ENCODE measurements at places on chromosomes 16 and 17.
A peak's percentile ranks its signal among the peaks of the same experiment; 100 is the strongest.

GRCh38 chr16:66580605-66581209 is 1.4 kb downstream of the CMTM2 start:
- no peak for DNase-seq

DNA sequence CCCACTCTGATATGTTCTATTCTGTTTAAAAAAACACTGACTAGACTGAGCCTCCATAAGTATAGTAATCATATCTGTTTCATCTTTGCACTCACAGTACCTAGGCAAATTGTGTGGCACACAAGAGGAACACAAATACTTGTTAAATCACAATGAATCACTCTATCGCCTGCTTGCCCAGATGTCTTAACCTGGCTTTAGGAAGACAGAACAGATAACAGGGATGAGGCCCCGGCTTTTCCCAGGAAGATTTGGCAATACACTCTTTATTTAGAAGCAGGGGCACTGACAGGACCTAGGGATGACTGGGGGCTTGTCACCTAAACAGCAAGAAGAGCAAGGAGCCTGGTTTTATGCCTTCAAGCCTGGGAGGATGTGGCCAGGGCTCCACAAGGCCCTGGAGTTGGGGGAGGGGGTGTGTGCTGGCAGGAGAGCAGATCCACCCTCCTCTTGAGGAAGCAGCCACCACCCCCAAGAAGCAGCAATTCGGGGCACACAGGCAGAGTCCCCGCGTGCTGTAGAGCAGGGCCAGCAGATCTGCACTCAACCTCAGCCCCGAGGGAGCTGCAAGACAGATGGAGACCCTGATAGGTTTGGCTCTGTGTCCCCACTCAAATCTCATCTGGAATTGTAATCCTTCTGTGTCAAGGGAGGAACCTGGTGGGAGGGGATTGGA is 41.0 kb upstream of the KSR1 start:
- DNase-seq, result no peak

GRCh38 chr17:22510504-22510903 is 818.2 kb downstream of the KCNJ18 start:
- DNase-seq, result no peak

GRCh38 chr17:48671697-48672171 is 45.6 kb upstream of the HOXB9 start:
- peak; percentile 66 for DNase-seq

DNA sequence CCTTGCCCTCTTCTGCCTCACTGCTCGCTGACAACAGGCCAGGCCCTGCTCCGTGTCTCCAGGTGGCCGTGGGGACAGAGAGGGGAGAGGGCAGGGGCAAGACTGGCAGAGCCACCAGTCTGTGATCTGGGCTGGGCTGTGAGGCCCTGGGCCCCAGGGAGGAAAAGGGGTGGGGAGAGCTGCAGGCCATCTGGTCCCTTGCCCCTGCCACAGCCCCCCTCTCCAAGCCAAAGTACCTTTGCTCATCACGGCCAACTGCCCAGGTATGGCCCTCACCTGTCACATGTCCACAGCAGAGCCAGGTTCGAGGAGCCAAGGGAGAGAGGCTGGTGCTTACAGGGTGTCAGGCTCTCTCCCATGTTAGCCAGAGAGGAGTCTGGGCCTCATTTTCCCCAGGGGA is 91.4 kb upstream of the LHX1 start:
- DNase-seq, result no peak

- DNase-seq, result no peak
Measured at GRCh38 chr16:58306327-58306726, 11.5 kb upstream of the PRSS54 start.

DNA sequence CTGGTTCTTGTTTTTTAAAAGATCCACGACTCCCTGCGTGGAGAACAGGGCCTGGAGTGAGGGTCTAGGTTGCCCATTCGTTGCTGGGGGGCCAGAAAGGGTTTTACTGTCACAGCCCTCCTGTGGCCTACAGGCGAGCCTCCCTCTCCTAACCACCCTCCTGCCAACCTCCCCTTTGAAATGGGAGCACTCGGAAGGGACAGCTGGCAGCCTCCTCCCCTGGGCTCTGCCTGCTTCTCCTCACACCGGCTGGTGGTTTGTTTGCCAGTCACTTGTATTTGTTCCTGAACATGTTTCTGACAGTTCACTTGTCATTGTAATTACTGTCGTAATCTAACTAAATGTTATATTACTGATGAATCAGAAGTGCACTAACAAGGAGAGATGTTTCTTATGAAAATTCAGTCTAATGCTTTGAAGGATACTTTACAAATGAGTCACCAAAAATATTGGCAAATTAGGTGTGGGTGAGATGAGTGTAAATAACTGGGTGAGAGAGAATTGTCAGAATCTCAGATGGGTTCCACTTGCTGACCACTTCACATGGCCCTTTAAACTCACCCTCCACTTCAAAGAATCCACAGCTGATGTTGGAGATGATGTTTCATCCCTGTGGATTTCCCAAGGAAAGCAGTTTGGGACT is 2.7 kb upstream of the SPPL2C start:
- no peak for DNase-seq

DNA sequence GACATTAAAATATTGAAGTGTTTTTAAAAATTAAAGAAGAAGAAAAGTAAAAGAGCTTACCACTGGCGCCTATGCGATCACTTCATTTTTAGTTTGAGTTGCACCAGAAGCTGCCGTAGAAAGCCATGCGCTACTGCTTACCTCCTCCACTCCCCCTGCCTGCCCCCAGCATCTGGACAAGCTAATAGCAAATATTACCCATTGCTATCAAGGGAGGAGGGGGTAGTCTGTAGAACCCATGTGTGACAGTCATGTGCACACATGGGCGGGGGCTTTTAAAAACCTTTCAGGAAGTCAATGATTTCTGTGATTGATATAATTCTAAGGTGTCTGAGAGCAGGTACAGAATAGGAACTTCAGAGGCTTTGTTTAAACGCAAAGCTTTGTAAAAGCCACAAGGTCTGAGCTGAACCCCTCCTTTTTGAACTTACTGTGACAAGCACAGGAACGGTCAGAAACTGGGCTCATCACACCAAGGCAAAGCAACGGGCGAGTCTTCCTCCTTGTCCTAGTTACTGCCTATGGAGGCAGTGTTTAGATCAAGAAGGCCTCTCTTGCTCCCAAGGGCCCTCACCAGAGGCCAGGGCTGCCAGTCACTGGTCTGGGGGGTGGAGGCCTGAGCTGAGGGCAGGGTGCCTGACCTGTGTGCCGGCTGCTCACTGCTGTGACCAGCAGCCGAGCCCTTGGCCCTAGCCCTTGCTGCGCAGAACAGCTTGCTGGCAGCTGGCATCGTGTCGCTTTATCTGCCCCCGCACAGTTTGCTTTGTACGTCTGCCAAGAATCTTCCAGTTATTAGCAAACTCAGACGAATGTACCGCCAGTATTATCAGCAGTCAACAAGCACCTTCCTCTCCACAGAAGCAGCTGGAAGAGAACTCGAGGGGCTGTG is 15.0 kb downstream of the GINS2 start:
- no peak for DNase-seq

DNA sequence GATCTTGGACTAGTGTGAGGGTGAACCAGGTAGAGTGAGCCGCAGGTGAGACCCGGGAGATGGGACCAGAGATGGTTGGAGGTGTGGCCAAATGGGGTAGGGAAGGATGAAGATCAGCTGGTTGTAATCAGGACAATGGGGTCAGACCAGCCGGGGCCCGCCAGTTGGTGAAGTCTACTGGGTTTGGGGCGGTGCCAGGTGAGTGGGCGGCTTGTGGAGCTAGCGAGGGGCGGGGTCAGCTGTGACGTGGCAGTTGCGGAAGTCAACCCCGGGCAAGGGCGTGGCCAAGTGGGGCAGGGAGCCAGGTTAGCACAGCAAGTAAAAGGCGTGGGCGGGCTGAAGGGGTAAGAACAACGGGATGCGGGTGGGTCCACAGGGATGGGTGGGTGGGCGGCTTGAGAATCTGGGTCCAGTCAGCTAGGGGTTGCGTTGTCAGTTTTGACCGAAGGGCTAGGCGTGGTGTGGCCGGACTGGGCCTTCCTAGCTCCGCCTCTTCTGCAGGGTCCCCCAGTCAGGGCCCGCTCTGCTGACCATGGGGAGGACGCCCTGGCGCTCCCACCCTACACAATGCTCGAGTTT is 25.5 kb upstream of the ALKBH5 start:
- peak; percentile 23 for DNase-seq

DNA sequence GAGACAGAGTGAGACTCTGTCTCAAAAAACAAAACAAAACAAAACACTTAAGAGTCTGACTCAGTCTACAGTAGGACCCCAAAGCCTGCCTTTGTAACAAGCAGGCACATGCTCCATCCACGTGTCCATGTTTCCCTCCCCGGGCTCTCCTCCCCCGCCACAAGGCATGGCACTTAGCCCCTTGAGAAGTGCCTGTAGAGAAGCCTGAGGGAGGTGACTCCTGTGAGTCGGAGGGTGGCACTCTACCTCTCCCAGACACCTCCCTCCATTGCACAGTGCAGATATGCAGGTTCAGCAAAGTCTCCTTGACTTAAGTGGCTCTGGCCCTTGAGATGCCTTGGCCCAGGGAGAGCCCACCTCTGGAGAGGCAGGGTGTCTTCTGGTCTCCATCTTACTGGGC is 6.8 kb downstream of the FHOD1 start:
- no peak for DNase-seq

Data from SW 1271 (cell line).